ENCODE measurements at places on chromosomes 4 and X. TPM values are rescaled to one million over a fixed set of nuclear protein-coding genes. Genes with fewer than 3 reads are reported as not detected.

CISD2 gene
- total RNA-seq, result 43.4 TPM

EDNRA gene
- 0.33 TPM for total RNA-seq

LNX1 gene
- not detected for total RNA-seq

SORCS2 gene
- total RNA-seq, result 4.7 TPM

SLC26A1 gene
- total RNA-seq, result 0.31 TPM

HGFAC gene
- total RNA-seq, result 0.24 TPM

FAM9B gene
- total RNA-seq, result not detected

TMEM150C gene
- total RNA-seq, result 0.89 TPM

WDR17 gene
- total RNA-seq, result 1.8 TPM

CT45A2 gene
- total RNA-seq, result not detected

SPANXN4 gene
- total RNA-seq, result not detected

P2RY4 gene
- not detected for total RNA-seq

TRIM61 gene
- total RNA-seq, result not detected

MORC4 gene
- total RNA-seq, result 40.8 TPM

NAA11 gene
- total RNA-seq, result not detected

F8A2 gene
- not detected for total RNA-seq

TLR8 gene
- not detected for total RNA-seq

CXCL8 gene
- 19.2 TPM for total RNA-seq

DMD gene
- total RNA-seq, result 0.03 TPM

NPFFR2 gene
- total RNA-seq, result not detected

ZNF157 gene
- not detected for total RNA-seq

RCHY1 gene
- total RNA-seq, result 18.0 TPM

UTP3 gene
- 38.6 TPM for total RNA-seq

ODAM gene
- not detected for total RNA-seq

ANOS1 gene
- 0.05 TPM for total RNA-seq
